ENCODE measurements at places on chromosomes 2 and 18.

- DNase-seq, result no peak
Observed at GRCh38 chr18:2424420-2424819, 146.9 kb downstream of the METTL4 start.

DNA sequence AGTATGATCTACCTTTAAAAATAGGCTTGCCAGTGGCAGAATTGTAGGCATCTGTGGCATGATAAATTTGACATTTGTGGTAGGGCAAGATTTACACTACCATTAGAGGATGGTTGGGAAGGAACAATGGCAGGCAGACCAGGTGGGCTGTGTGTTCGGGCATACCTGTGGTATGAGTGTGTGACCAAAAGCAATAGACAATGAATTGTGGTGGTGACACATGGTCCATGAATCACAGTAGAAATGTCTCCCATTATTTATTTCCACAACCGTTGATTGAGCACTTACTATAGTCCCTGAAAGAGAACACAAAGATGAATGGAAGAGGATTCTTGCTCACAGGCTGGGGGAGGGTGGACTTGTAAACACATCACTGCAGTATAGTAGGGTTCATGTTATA, 29.9 kb upstream of the RUFY4 start:
- DNase-seq, result no peak

DNA sequence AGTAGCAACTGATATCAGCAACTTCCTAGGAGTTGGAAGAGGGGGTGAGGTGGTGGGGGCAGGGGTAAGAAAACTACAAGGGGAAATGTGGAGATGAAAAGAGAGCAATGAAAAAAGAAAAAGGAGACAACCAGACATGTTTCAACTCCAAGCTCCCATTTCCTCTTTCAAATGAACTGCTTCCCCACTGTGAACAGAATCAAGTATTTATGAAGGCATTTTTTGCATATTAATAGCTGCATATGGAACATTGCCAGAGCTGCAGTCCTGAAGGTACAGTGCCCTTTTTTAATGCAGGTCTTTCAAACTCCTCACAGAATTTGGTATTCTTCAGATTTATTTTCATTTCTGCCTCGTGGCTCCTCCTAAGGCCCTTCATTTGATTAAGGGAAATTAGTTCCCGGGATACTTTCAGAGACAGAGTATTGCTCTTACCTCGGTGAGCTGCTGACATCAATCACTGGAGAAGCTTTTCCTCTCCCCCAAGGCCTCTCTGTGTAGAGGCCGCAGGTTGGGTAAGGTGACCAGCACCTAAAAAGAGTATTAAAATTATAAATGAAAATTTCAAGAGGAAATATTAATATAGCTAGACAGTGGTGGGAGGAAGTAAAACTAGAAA, 68.4 kb downstream of the KIAA2012 start:
- no peak for DNase-seq

GRCh38 chr2:227613272-227613660, 1.4 kb downstream of the SCYGR3 start:
- no peak for DNase-seq

- DNase-seq, result no peak
Observed at GRCh38 chr18:41630232-41630886, 324.7 kb upstream of the PIK3C3 start.

DNA sequence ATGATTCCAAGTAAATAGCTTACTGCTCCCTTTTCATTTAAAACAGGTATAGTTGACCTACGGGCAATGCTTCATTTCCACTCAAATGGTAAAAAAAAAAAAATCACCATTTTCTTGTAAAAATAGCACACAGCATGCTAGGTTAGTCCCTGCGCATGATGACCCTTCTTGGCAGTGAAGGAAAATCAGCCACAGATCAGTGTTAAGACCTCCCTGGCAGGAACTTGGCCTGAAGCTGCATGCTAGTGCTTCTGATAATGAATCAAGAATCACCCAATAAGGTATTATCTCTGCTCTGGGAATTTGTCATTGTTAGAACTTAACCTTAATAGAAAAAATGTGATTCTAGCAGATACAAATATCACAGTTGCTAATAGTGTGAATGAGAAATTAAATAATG, 166.3 kb downstream of the RAB3GAP1 start:
- no peak for DNase-seq

DNA sequence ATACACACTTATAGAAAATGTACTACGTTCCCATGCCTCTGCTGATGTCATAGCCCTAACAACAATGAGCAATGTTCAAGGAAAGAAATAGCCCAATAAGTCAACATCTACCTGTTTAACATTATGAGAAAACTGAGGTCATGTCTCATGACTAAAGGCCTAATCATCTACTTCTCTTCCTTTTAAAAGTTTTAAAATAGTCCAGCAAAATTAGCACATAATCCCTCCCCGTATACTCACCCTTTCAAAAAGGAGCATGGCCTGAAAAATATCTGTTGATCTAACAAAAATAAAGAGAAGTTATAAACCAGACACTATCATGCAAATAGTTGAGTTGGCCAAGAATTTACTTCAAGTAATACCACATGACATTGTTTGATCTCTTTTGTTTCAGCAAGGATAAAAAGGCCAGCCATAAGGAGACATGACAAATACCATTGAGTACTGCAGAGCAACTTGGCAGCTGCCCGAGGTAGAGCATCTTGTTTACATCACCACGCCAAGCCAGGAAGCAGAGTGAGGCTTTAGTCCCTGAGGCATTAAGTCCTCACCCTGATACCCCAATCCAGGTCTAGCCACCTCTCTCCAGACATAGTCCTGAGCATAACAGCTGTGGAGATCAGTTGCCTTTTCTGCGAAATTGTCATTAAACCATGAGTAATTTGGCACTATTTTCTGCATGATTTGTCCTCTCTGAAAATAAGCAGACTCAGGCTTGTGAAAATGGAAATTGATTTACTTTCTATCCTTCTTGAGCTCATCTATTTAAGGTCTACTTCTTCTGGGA, 137.4 kb upstream of the ETAA1 start:
- no peak for DNase-seq

- no peak for DNase-seq
Observed at GRCh38 chr2:12296915-12297314, 419.8 kb upstream of the TRIB2 start.

- DNase-seq, result no peak
Observed at GRCh38 chr18:76564655-76565237, 69.7 kb upstream of the ZNF516 start.

- DNase-seq, result no peak
Observed at GRCh38 chr18:54825601-54826344, 2.5 kb upstream of the RAB27B start.

GRCh38 chr18:30451981-30452380, 590.6 kb downstream of the DSC3 start:
- DNase-seq, result no peak

- no peak for DNase-seq
Observed at GRCh38 chr2:11691076-11691660, 21.2 kb upstream of the NTSR2 start.

DNA sequence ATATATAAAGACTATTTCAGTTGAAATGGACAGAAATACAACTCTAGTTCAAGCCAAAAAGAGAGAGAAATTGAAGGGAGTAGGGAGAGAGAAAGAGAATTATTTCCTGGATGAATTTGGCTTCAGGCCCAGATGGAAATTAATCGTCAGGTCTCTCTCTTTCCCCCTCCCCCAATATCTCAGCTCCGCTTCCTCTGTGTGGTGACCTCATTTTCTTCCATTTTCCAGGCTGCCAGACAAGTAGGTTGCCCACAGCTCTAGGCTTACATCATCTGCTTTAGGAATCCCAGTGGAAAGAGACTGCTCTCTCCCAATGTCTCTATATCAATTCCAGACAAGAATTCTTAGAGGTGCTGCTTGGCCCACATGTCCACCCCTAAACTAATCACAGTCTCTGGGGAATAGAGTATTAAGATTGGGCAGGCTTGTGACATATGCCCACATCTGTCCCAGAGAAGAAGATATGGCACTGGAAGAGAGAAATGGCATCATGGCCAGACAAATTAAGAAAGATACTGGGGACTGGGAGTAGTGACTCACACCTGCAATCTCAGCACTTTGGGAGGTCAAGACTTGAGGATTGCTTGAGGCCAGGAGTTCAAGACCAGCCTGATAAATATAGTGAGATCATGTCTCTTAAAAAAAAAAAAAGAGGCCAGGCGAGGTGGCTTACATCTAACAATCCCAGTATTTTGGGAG, 37.2 kb upstream of the CFAP36 start:
- DNase-seq, result no peak

GRCh38 chr18:5239447-5239846, 42.4 kb upstream of the AKAIN1 start:
- no peak for DNase-seq

GRCh38 chr2:207765547-207765946, 4.2 kb downstream of the FZD5 start:
- DNase-seq, result no peak

- no peak for DNase-seq
Observed at GRCh38 chr2:101277111-101277510, 24.4 kb downstream of the CNOT11 start.

- no peak for DNase-seq
Observed at GRCh38 chr2:145743011-145743410, 1223.1 kb upstream of the ZEB2 start.

DNA sequence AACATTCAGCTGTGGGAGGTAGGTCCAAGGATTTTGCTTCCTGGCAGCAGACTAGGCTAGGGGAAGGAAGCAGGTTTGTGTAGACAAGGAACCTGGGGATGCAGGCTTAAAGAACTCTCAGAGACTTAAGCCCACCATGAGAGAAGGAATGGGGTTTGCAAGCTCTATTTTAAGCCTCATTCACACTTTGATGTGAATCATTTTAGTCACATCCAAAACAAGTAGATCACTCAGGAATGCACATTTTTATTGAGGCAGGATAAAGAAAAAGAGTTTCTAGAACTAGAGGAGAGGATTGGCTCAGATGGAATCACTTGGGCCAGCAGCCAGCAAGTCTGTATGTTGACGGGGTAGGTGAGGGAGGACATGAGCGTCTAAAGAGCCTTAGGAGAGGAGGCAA, 3.3 kb upstream of the NAPG start:
- DNase-seq, result no peak

DNA sequence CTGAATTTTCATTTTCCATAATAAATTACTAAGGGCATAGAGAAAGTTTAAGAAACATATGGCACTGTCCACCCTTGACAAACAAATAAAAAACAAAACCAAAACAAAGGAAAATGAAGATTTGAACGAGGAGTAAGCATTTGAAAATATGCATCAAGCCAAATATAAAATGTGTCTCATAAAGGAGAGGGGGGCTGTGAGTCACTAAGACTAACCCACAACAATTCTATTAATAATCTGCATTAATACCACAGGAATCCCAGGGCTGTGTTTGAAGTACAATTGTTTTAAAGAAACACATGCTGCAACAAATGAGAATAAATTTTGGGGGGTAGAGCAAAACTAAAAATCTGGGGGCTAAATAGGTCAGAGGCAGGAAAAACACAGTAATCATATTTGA, 53.8 kb upstream of the STK17B start:
- no peak for DNase-seq

GRCh38 chr2:188189356-188189755, 102.3 kb upstream of the GULP1 start:
- DNase-seq, result no peak

GRCh38 chr2:3557639-3558204, 411 bp downstream of the RNASEH1 start:
- DNase-seq, result no peak

DNA sequence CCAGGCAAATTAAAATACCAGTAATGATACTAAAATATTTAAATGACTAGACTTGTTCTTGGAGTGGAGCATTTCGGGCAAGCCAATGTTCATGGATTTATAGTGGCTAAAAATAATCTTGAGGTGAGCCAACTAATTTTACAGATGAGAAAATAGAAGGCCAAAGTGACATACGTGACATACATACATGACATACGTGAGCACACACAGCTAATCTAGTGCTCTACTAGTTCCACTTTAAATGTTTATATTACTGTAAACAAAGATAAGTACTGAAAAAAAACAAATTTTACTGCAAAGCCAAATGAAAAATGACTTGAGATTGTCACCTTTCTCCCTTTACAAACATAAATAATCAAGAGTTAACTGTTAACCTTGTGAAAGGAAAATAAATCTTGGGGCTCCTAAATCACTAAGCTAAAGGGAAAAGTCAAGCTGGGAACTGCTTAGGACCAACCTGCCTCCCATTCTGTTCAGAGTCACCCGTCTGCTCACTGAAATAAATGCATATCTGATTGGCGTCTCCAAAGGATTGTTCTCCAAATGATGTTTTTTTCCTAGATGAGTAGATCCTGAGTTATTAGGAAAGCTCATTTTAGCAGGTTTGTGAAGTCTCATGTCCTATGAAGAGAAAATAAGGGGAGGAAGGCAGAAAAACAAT, 96.7 kb downstream of the PMS1 start:
- no peak for DNase-seq

- no peak for DNase-seq
Observed at GRCh38 chr2:151260573-151261230, 961 bp downstream of the RBM43 start.

DNA sequence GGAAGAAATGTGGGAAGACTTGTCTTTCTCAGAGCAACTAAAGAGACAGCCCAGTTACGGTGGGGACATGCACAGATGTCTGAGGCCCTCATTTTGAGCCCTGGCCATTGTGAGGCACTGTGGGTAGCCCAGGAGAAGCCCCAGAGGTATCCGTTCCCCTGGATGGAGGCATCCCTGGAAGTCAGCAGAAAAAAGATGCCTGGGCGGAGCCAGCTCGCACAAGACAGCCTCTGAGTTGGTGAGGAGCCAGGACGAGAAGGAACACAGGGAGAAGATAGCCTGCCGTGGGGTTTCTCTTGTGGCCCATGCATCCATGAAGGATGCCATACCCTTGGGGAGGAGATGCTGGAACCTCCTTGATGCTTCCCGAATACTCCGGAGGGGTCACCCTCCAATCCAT, 56.9 kb upstream of the SEMA4C start:
- no peak for DNase-seq

DNA sequence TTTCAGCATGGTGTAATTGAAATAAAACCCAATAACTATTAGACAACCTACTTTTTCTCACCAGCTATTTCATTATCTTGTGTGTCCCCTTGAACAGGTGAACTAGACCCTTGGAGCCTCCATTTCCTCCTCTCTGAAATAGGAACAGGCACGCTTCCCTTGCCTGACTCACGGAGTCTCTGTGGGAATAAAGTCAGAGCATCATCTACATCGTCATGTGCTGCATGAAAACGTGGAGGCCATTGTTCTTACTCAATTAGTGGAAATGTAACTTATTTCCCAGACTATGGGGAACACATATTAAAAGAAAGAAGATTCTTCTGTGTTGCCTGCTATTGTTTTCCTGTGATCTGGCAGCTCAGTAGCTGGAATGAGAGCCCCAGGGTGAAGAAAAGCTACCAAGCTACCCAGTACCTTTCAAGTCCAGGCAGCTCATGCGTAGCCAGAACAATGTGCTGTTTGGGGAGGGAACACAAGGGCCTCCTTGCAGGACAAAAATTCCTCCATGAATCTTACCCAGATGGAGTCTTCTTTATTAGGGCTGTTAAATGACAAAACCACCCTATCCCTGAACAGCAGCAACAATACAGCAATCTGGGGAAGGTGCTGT, 59.8 kb downstream of the SOX11 start:
- no peak for DNase-seq

- DNase-seq, result no peak
Observed at GRCh38 chr18:35968278-35968880, 4.1 kb upstream of the RMP24 start.

GRCh38 chr2:161625314-161625919, 1.2 kb downstream of the SLC4A10 start:
- no peak for DNase-seq

GRCh38 chr2:201872591-201872990, 66.3 kb downstream of the CDK15 start:
- DNase-seq, result no peak

GRCh38 chr2:238389988-238390589, 36.6 kb upstream of the ASB1 start:
- no peak for DNase-seq

- no peak for DNase-seq
Observed at GRCh38 chr2:64644458-64645382, 9.0 kb downstream of the SERTAD2 start.
